ENCODE measurements at places on chromosomes 6 and 20.

- DNase-seq, result no peak
Measured at GRCh38 chr20:42836339-42836738, 353.4 kb downstream of the PTPRT start.

- DNase-seq, result no peak
Measured at GRCh38 chr6:25583099-25583498, 68.9 kb upstream of the SCGN start.

DNA sequence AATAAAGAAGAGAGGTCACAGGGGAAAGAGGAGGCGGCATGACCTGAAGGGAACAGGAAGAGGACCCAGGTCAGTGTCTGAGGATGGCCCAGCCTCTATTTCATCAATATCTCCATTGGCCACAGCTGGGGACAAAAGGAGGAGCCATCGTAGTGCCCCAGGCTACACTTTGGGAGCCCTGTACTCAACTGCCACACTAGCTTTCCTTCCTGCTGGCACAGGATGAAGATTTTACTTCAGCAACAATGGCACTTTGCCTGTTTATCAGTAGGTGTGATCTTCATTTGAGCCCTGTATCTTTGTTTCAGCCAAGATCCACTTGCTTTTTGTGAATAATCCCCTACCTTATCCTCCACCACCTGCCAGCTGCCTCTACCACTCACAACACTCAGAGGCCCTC, 35.4 kb upstream of the RCAN2 start:
- no peak for DNase-seq

- no peak for DNase-seq
Measured at GRCh38 chr20:25136643-25137559, 55.0 kb upstream of the VSX1 start.

- DNase-seq, result no peak
Measured at GRCh38 chr6:75495011-75495410, 1.4 kb upstream of the FILIP1 start.

DNA sequence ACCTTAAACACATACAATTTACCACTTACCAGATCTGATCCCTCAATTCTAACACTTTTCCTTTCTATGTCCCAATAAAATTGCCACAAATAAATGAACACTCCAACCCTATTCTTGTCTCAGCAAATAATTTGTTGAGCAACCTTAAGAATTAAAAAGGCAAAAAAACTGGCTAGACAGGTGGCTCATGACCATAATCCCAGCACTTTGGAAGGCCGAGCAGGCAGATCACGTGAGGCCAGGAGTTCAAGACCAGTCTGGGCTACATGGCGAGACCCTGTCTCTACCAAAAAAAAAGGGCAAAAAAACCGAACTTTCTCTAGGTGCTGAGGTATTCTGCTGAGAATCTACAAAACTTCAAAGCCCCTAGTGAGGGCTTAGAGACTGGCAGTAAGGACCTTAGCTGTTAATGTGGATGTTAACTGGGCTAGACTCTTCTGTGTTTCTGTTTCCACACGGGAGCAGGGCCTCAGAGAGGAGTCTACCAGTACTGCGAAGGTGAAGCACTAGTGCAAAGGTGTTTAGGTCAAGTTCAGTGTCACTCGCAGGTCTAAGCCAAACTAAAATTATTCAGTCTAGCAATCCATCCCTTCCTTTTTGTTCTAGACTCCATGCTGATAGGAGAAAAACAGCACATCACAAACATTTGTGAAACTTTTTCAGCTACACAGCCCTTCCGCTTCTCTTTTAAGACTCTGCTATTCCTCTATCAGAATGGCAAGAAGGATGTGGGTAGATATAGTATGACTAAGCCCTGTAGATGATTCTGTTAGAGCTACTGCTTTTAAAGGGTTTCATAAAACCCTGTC, 2.6 kb downstream of the FASTKD5 start:
- no peak for DNase-seq

DNA sequence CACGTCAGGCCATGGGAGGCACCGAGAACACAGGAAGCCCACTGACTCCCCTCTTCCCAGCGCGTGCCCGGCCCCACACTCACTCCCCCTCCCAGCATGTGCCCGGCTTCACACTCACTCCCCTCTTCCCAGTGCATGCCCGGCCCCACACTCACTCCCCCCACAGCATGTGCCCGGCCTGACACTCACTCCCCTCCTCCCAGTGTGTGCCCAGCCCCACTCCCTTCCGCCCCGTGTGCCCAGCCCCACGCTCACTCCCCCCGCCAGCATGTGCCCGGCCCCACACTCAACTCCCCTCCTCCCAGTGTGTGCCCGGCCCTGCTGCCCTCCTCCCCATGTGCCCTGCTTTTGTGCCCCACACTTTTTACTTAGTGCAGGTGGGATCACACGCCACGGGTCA, 9.7 kb downstream of the RTEL1 start:
- DNase-seq, result no peak

GRCh38 chr6:129500958-129501739, 208.8 kb downstream of the ARHGAP18 start:
- DNase-seq, result no peak

DNA sequence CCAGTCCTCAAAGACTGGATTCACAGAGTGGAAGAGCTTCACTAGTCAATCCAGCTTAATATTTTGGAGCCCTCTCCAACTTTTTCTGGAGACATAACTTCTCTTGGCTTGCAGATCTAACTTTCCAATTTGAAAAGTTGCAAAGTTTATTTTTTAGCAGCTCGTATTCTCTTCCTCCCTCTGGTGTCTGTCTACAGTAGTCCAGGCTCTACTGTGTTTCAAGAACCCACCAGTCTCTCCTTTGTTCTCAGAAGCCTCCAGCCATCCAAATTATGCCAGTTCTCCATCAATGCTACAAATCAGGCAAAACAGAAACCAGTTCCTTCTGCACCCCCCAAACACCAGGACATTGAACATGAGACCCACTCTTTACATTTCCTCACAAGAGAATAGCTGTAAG, 376.1 kb upstream of the OPRM1 start:
- no peak for DNase-seq

GRCh38 chr20:52572687-52573086, 381.1 kb upstream of the ZFP64 start:
- DNase-seq, result no peak

GRCh38 chr20:7305976-7306375, 538.5 kb downstream of the BMP2 start:
- no peak for DNase-seq

DNA sequence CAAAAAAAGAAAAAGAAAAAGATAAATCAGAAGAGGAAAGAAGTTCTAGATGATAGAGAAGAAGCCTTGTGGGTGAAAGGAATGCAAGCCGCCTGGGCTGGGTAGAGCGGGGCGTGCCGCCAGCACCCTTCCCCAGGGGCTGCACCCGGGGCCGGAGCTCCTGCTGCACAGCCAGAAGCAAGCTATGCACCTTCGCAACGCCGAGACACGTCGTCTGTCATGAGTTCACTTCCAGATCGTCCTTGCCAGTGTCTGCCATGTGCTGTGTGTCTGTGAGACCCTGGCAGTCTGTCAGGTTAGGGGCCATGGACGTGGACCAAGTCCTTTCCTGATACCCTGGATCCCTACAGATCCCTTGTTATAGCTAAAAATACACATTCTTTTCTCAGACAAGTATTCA, 25.5 kb upstream of the ADRM1 start:
- no peak for DNase-seq

DNA sequence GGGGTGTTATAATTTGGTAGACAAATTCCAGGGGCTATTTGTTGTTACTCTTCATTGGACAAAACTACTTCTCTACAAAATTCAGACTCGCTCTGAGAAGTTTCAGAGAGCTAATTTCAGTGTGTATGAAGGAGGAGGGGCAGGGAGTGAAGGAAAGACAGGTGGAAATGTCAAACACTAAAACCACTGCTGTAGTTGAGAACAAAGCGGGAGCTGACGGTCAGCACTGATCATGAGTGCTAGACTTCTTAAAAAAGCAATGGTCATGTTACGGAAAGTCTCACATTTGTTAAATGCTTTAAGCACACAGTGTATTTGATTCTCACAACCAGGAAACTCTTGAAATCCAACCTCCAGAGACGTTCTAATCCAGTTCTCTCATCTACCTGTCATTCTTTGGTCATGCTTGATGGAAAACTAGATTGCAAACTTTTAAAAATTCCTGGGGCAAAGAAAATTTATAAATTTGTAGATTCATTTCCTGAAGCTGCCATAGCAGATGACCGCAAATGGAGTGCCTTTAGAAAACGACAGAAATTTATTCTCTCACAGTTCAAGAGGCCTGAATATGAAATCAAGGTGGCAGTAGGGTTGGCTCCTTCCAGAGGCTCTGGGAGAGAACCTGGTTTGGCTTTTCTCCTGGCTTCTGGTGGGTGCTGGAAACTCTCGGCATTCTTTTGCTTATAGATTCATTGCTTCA, 100.7 kb upstream of the CARMIL1 start:
- no peak for DNase-seq

- no peak for DNase-seq
Measured at GRCh38 chr6:90218959-90219208, 77.8 kb downstream of the BACH2 start.

DNA sequence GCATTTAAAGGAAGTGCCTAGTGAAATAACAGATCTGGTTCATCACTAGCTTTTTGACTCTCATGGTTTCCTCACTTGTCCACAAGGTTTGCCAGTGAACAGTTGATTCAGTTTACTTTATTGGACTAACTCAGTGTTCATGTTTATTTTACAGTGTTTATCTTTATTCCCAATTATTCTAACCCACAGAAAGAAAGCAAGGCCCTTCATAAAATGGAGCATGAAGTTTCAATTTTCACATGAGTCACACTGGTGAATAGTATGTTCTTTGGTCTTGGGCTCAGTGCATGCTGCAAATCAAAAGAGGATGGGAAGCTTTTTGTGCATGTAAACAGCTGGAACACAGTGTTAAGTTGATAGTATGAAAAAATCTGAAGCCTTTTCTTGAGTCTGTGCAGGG, 217.6 kb upstream of the HDDC2 start:
- no peak for DNase-seq

- no peak for DNase-seq
Measured at GRCh38 chr20:17797161-17797560, 97.4 kb downstream of the BANF2 start.

GRCh38 chr6:89267918-89268317, 47.2 kb downstream of the GABRR2 start:
- no peak for DNase-seq

DNA sequence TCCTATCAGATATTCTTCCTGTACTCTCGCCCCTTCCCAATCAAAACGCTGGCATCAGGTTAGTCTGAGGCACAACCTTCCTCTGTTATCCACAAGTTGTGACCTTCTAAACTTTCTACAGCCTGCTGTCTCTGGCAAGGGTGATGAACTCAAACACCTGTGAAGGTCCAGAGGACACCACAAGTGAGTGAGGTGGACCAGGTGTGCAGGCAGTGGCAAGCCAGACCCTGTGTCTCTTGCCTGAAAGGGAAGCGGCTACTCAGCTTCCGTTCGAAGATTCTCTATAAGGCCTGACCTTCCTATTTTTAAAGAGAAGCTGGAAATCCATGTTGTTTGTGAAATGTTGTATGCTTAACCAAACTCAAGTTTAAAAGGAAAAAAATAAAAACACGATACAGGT, 36.8 kb downstream of the GCM1 start:
- no peak for DNase-seq

GRCh38 chr20:4605166-4605565, 116.5 kb upstream of the PRND start:
- no peak for DNase-seq

GRCh38 chr6:69780585-69781178, 16.1 kb downstream of the LMBRD1 start:
- DNase-seq, result no peak

GRCh38 chr6:70292193-70292592, 10.7 kb downstream of the COL9A1 start:
- no peak for DNase-seq
